ENCODE measurements at places on chromosomes 4 and X.

DNA sequence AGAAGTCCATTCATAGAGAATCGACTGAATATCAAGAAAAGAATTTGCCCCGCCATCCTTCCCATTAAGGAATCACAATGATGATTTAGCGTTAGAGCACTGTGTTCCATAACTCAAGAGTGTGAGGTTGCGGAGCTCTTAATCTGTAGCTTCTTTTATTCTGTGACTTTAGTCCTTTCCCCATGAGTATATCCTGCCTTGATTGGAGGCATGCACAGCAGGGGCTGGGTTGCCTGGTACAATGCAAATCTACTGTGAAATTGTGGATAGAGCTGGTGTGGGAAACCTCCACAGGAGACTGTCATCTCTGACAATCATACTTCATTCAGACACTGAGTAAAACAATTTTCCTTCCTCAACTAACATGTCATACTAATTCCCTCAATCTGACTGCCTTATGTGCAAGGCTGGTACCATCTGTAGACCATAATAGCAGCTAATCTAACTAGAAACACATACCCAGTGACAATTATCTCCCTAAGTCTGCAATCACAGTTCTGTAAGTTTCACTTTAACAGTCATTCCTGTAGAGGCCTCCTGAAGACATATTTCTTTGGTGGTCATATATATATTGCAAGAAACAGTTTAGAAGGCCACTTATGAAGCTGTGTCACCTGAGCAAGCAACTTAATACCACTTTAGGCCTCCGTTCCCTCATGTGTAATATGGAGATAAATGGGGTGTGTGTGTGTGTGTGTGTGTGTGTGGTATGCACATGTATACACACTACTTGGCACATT is 355.2 kb upstream of the FAM241A start:
- DNase-seq: no peak

- no peak for DNase-seq
Observed at GRCh38 chr4:48431401-48431800, 51.7 kb upstream of the SLC10A4 start.

- DNase-seq: no peak
Observed at GRCh38 chr4:14234307-14234706, 606.8 kb upstream of the BOD1L1 start.

DNA sequence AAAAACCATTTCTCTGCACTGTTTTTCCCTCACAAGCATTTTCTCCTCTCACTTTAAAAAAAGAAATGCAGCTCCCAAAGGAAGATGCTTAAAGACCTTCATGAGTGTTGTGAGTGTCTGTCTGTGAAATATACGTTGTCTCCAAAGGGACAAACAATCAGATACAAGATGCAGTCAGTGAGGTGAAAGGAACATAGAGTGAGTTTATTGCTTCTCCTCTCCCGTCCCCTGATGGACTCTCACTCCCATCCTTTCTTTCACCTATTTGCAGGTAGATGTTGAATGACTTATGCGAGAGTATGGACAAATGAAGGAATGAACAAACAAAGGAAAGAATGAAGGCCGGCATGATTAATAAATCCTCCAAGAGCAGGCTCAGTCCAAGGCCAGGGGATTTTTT is 561.2 kb upstream of the DIPK2B start:
- DNase-seq: no peak

DNA sequence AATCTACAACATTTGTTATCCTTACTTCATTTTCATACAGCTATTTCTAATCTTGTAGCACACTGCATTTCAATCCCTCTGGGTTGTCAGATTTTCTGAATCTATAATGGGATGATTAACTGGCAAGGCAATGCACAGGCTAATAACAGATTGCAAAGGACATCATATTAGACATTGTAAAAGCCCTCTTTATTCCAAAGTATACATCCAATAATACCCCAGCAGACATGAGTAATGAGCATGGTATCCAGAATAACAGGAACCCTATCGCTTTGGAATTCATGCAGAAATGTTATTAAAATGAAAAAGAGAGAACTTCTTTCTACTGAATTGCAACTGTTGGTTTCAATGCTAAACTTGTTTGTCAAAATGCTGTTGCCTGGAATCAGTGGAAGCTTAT is 122.9 kb downstream of the C4orf33 start:
- DNase-seq: no peak

- DNase-seq: no peak
Observed at GRCh38 chr4:144714166-144714565, 68.2 kb downstream of the HHIP start.

DNA sequence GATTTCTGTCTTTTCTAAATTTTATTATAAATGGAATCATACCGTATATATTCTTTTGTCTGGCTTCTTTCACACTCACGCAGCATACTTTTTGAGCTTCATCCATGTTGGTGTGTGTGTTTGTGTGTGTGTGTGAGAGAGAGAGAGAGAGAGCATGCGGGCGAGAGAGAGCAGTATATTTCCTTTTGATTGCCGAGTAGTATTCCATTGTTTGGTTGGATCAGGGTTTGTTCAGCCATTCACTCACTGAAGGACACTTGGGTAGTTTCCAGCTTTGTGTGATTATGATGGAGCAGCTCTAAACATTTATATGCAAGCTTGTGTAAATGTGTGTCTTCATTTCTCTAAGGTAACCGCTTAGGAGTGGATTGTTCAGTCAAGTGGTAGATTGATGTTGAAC is 3.1 kb upstream of the L1CAM start:
- no peak for DNase-seq

GRCh38 chr4:185847352-185848097 is 35.5 kb upstream of the SORBS2 start:
- DNase-seq: no peak

DNA sequence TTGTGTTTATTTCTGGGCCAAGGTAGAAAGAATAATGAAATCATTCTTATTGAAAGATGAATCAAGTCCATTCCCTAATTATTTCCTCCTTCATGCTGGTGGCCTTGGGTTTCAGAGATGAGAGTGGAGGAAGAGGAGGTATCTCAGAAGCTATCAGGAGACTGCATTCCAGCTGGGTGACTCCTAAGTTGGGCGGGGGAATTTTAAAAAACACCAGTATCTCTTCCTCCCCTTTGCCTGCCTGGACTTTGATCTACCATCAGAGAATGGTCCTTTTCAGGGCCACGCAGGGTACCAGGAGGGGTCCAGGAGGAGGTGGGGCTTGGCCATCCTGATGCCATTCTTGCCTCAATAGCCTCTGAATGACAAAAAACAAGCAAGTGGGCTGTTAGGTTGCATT is 104.4 kb downstream of the ASMT start:
- DNase-seq: no peak

DNA sequence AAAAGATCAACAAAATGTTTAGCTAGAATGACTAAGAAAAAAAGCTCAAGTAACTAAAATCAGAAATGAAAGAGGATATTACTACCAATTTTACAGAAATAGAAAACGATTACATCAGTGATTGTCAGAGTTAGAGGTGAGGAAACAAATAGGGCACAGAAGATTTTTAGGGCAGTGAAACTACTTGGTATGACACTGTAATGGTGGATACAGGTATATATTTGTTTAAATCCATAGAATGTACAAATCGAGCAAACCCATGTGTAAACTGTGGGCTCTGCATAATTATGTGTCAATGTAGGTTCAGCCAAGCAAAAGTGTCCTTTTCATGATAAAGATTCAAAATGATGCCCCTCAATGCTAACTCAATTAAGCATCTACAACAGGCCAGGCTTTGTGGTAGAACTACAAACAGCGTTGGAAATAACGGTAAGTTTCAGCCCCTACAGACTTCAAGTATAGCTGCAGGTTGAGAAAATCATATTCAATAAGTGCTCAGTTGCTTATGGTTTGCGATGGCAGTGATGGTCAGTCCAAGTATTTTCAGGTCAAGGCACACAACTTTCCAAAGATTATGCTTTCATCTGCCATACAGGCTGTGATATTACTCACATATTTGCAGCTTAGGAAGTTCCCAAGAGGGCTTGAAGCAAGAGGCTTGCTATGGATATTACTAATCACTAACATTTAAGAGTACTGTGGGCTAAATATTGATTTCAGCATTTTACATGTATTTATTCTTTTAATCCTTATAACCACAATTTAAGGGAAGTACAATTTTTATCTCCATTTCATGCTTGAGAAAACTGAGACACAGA is 158.6 kb downstream of the TET2 start:
- DNase-seq: no peak

All from activated T-helper 1 cell treated with anti-CD3 and anti-CD28 coated beads, Interleukin-2, amount 50 U/mL, for 16 hours (primary cell).